ENCODE measurements at places on chromosomes 5 and 9.

DNA sequence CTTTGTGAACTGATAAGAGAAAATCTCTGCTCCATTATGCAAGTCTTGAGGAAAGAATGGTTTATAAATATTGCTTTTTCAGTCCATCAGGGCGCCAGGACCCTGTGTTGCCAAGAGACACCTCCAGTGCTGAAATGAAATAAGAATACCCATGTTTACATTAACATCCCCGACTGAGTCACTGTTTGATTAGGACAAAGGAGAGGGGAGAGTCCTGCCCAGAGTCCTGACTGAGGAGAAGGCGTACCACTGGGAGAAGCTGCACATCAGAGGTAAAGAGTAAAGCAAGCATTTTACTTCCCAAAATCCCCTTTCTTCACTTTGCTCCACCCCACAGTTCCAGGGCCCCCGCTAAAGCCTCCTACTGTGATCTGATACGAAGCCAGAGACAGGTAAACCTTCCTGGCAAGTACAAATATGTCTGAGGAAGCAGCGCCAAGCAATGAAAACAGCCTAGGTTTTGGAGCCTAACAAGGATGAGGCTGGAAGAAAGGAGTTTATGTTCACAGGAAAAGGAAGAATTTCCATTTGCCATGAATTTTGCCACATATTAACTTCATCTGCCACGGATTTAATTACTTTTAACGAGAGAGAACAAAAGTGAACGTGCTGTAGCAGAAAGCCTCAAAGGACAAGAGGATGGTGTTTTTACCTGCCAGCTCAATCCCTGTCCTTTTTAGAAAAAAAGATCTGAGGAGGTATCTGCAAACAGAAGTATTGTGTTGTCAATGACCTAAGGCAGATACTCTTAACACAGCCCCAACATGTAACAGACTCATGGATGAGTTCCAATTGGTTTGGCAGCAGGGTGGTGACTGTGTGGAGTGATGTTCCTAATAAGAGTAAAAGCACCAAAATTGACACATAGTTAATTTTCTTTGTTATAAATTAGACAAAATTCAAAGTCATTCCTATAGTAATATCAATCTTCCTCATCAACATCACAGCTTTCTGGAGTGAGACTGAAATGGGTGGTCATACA is 209.4 kb upstream of the TLE4 start:
- no peak overlapping the region for H3K4me3 ChIP-seq
- no peak overlapping the region for H3K27ac ChIP-seq
- H3K4me1 ChIP-seq, result no peaks in the 10 kb centered on the region
- DNase-seq, result no peak
- H3K27me3 ChIP-seq, result no peaks in the 10 kb centered on the region

DNA sequence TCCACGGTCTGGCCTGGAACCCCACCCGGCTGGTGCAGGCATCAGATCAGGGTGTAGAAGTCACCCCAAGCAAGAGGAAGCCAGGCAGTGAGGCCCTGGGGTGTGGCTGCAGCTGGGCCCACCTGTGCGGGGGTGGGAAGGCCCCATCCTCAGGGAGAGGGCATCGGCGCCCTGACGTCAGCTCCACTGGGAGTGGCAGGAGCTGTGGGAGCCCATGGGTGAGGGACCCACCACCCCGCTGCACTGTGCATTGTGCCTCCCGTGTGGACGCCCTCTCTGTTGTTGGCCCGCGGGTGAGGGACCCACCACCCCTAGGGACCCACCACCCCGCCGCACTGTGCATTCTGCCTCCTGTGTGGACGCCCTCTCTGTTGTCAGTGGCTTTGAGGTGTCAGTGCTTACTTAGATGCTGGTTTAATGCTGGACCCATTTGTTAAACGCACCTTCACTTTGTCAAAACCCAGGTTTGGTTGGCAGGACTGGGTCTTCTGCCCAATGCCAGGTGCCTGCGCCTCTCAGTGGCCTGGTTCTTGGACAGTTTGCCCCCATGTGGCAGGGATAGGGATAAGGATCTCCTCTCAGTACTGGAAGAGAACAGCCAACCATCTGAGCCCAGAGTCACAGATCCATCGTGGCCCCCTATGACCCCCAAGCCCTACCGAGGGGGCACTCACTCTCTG is 6.9 kb upstream of the EXOC3 start:
- no peak for DNase-seq
- no peaks in the 10 kb centered on the region for H3K4me1 ChIP-seq
- no peaks in the 10 kb centered on the region for H3K36me3 ChIP-seq
- H3K27me3 ChIP-seq, result no peaks in the 10 kb centered on the region
- no peak overlapping the region for H3K27ac ChIP-seq

DNA sequence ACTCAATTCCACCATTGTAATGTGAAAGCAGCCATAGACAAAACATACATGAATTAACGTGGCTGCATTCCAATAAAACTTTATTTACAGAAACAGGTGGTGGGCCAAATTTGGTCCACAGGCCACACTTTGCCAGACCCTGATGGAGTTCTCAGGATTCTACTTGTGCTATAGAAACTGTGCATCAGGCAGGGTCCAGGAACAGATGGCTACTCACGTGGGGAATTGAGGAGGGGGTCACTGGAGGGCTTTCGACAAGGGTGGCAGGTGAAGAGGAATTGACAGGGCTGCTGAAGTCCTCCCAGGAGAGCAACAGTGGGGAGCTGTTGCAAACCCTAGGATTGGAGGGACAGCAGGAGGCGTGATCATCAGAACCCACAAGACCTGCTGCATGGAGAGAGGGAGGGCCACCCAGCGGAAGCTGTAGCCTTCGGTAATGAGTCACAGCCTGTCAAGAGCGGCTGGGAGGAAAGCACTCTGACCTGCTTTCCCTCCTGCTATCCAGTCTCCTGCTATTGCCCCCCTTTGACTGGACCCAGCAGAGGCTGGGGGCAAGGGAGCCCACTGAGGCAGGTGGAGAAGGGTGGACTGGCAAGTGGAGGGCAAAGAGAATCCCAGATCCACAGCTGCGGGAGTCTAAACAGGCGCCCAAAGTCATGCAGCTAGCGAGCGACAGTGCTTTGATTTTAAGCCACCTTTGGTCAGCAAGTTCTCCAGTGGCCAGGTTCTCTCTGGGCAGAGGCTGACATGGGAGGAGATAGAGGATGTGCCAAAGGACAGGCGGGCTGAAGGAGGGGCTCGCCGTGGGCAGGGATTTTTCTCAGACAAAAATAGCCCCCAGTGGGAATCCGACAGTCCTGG is 138.3 kb upstream of the SMIM23 start:
- H3K27ac ChIP-seq, result no peak overlapping the region
- H3K27me3 ChIP-seq, result no peaks in the 10 kb centered on the region
- no peaks in the 10 kb centered on the region for H3K36me3 ChIP-seq
- DNase-seq, result no peak
- no peak overlapping the region for H3K4me3 ChIP-seq

- no peaks in the 10 kb centered on the region for H3K4me1 ChIP-seq
- H3K4me3 ChIP-seq, result peak overlapping the region; percentile 99
These were observed 28.6 kb downstream of the PCDH1 start for GRCh38 chr5:141849415-141850243.

GRCh38 chr5:150778517-150779396 is at the start of gene SMIM3:
TSS of gene SMIM3 (plus strand) at chr5:150778757. CDS start at chr5:150795441, 16,684 bp downstream.
- DNase-seq, result peak; percentile 38
- H3K27me3 ChIP-seq, result no peaks in the 10 kb centered on the region
- H3K27ac ChIP-seq, result peak within 1 kb of the TSS; percentile 96
- H3K36me3 ChIP-seq, result no peaks in the 10 kb centered on the region
- peak within 1 kb of the TSS; percentile 89 for H3K4me3 ChIP-seq
- peaks cover 36% of the 10 kb centered on the region for H3K4me1 ChIP-seq

- DNase-seq, result no peak
- H3K4me1 ChIP-seq, result no peaks in the 10 kb centered on the region
- H3K4me3 ChIP-seq, result no peak overlapping the region
- H3K27me3 ChIP-seq, result no peaks in the 10 kb centered on the region
These were observed 134.3 kb upstream of the CDH9 start for GRCh38 chr5:27172693-27173092.

GRCh38 chr5:21173526-21173925 is 1185.5 kb upstream of the CDH18 start:
- no peaks in the 10 kb centered on the region for H3K4me1 ChIP-seq
- H3K27ac ChIP-seq, result no peak overlapping the region
- no peaks in the 10 kb centered on the region for H3K27me3 ChIP-seq
- no peak overlapping the region for H3K4me3 ChIP-seq
- no peak for DNase-seq
- no peaks in the 10 kb centered on the region for H3K36me3 ChIP-seq

DNA sequence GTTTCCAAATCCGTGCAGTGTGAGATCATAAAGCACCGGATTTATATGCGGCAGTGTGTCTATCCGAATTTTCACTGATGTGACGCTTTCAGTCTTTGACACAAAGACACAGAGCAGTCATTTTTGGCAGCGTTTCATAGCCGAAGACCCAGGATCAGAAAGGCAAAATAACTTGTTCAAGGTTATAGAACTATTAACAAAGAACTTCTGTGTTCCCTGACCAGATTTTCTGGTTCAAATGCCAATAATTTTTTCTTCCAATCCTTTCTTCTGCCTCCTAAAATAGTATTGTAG is 1.1 kb upstream of the MARCHF11 start:
- H3K36me3 ChIP-seq, result no peaks in the 10 kb centered on the region
- H3K27ac ChIP-seq, result no peak overlapping the region
- no peak for DNase-seq
- no peak overlapping the region for H3K4me3 ChIP-seq
- no peaks in the 10 kb centered on the region for H3K4me1 ChIP-seq

Data from thoracic aorta (tissue), 2 donors.